ENCODE measurements at places on chromosomes 13 and 19.
A peak's percentile ranks its signal among the peaks of the same experiment; 100 is the strongest.

- no peak for DNase-seq
Measured at GRCh38 chr13:34750078-34750931, 191.8 kb upstream of the NBEA start.

- DNase-seq: no peak
Measured at GRCh38 chr13:95507991-95508390, 44.5 kb upstream of the CLDN10 start.

GRCh38 chr19:55549500-55550320, 4.4 kb upstream of the SBK3 start:
- DNase-seq: no peak

DNA sequence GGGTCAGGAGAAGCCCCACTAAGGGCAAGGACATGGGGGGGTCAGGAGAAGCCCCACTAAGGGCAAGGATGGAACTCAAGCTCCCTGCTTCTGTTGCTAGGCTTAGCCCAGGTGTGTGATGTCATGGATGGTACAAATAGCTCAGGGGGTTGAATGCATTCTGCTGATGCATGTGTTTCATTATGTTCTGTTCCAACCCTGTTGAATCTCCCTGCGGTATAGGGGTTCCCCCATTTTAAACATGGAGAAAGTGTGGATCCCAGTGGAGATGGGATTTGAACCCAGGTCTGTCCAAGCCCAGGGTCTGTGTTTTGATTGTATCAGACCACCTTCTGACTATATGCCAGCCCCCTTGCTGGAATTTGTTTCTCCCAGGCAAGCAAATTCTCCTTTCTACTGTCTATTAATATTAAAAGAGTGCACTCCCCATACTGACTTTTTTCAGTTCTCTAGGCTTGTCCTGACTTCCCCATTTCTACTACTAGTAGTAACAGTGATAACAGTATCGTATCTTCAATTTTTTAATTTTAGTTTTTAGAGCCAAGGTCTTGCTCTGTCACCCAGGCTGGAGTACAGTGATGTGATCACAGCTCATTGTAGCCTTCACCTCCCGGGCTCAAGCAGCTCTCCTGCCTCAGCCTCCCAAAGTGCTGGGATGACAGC, 6.7 kb downstream of the ZNF865 start:
- no peak for DNase-seq

DNA sequence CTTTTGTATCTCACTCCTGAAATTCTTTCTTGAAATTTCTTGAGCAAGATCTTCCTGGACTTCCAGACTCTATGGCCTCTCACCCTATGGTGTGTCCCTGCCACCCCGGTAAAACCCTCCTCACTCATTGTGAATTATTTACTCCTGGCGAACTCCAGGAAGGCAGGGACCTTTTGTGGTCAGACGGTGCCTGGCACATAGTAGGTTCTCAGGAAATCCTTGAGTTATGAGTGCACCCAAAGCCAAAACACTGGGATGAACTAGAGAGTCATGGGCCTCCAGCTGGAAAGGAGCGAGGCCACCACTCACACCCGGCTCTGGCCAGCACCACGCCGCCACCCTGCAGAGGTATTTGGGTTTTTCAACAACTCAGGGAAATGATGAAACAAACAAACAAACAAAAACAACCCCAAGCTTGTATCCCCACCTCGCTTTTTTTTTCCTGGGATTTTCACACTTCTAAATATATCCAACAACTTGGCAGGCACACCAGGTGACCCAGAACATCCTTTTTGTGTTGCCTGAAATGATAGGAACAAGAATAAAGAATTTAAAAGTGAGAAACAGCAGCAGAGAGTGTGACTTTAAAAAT, 11.2 kb downstream of the HPN start:
- DNase-seq: no peak

DNA sequence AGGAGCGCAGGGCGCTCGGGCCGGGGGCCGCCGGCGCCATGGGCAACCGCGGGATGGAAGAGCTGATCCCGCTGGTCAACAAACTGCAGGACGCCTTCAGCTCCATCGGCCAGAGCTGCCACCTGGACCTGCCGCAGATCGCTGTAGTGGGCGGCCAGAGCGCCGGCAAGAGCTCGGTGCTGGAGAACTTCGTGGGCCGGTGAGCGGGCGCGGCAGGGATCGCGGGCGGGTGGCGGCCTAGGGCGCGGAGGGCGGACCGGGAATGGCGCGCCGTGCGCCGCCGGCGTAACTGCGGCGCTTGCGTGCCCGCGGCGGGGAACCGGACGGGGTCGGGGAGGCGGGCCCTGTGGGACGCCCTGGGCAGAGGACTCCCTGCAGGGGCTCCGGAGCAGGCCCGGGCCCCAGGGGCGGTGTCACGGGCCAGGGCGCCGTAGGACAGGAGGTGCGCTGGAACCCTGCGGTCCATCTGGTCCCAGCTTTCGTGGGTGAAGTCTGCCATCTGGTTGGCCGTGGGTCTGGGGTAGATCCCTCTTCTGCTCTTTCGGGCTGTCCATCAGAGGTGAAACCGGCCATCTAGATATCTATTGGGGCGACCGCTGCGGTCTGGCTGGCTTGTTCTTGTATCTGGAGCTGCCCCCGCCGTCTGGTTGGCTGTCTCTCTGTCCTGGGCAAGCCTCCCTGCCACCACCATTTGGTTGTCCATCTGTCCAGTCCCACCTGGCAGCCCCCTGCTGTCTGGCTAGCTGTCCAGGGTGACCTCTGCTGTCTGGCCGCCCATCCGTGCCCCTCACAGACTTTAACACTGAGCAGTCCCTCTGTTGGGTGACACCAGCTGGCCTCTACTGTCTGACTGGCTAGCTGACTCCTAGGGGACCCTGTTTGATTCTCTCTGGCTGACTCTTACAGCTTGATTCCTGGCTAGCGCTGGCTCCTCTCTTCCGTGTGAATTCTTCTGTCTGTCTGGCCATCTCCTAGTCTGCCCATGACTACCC, 622 bp downstream of the DNM2 start:
- peak; percentile 49 for DNase-seq

DNA sequence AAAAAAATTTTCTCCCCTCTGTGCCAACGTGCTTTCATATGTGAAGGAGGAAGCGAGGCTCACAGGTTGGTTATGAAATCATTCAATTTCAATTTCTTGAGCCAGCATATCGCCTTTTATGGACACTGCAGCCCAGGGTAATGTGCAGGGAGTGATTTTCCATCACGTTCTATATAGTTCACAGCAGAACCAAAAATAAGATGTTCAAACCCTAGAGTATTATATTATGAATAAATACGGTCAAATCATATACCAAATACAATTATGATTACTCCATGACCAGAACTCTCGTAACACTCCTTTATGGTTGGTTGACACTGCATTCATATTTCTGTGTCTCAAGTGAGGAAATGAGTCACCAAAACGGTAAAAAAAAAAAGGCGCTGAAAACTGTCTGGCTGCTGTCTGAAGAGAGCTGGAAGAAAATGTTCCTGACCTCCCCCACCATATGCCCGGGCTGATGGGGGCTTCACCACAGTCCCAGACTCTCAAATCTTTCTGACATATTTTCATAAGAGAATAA, 75.8 kb upstream of the UBAC2 start:
- no peak for DNase-seq

- peak; percentile 73 for DNase-seq
Measured at GRCh38 chr19:29694669-29695627, 20.1 kb downstream of the C19orf12 start.

DNA sequence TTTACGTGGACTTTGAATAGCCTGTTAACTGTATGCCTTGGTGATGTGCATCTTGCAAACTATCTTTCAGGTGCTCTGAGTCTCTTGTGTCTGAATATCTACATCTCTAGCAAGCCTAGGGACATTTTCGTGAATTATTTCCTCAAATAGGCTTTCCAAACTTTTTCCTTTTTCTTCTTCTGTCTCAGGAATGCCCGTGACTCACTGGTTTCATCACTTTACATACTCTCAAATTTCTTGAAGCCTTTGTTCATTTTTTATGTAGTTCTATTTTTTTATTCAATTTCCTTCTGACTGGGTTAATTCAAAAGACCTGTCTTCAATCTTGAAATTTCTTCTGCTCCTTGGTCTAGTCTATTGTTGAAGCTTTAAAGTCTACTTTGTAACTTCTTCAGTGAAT, 332.2 kb downstream of the OXGR1 start:
- DNase-seq: no peak

GRCh38 chr13:110305949-110306339, 1.0 kb downstream of the COL4A1 start:
- no peak for DNase-seq

DNA sequence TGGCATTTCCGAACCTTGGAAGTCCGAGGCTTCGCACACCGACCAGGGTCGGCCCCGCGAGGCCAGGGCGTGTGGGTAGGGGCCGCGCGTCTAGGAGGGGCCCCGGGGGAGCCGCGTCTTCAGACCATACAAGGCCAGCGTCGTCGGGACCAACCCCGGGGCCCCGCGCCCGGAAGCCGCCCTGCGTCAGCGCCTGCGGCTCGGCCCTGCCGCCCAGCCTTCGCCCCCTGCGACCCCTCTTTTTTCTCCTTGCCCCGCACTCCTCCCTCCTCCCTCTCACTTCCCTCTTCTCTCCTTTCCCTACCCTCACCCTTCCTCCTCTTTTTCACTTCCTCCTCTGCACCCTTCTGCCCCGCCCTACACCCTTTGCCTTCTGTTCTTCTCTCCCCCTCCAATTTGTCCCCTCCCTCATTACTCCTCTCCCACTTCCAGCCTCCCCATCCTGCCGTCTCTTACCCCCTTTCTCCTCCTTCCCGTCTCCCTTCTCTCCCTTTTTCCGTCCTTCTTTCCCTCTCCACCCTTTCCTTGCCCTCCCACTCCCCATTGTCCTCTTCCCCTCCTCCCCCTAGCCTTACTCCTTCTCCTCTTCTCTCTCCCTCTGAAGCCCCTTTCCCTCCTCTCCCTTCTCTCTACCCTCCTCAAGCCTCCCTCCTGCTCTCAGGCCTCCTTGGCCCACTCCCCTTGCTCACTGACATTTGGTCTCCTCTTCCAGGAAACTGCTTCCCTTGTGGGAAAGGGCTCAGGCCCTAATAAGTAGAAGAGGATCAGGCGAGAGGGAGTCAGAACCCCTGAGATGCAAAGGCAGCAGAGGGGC, 2.2 kb upstream of the PLEKHG2 start:
- no peak for DNase-seq

DNA sequence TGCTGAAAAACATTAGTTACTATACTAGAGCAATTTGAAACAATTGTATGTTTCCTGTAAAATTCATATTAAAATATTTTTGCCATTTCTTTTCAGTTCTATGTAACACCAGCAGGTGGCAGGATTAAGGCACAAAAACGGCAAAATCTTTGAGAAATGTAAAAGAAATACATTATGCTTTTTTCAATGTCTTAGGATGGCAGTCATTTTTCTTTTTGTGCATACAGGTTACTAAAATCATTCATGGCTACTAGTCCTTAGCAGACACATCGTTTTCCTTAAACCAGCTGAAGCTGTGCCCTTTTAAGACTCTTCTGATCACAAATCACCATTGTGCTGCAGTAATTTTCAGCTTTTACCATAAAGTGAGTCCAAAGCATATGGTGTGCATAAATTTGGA, 800.7 kb upstream of the SLITRK5 start:
- no peak for DNase-seq

- DNase-seq: no peak
Measured at GRCh38 chr13:22561581-22561980, 619.2 kb upstream of the SGCG start.

DNA sequence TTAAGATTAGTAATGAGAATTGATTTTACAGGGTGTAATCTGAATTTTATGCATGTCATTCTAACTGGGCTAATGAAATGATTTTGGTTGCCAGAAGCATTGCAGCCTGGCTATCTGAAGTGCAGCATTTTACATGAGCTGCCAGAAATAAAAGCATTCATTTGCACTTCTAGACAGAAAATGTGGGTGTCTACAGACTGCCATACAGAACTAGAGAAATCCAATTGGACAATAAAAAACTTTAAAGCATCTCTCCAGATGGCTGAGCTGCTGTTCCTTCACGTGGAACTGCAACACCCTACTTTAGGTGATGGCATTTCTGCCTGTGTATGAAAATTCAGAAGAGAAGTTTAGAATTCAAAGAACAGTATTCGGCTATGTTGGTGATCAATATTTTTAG, 450.1 kb upstream of the SLITRK1 start:
- DNase-seq: no peak

GRCh38 chr19:32669310-32669709, 5.7 kb downstream of the ANKRD27 start:
- DNase-seq: no peak

GRCh38 chr13:79373916-79374315, 32.1 kb downstream of the RBM26 start:
- DNase-seq: no peak

DNA sequence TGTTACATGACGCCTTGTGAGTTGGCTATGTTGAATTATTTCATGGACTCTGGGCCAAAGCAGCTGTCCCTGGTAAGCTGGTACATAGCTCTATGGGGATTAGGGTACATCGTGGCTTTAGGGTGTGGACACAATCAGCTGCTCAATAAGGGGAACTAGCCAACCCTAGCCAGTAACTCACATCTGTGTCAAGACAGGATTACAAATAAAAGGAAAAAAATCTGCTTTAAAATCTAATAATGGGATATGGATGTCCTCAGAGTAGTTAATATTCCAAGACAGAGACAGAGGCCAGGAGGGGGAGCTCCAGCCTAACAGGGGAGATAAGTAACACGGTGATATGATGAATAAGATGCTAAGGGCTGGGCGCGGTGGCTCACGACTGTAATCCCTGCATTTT, 21.1 kb upstream of the ZNF766 start:
- peak; percentile 54 for DNase-seq

- DNase-seq: peak; percentile 75
Measured at GRCh38 chr19:47729799-47730520, 15.4 kb upstream of the NOP53 start.

DNA sequence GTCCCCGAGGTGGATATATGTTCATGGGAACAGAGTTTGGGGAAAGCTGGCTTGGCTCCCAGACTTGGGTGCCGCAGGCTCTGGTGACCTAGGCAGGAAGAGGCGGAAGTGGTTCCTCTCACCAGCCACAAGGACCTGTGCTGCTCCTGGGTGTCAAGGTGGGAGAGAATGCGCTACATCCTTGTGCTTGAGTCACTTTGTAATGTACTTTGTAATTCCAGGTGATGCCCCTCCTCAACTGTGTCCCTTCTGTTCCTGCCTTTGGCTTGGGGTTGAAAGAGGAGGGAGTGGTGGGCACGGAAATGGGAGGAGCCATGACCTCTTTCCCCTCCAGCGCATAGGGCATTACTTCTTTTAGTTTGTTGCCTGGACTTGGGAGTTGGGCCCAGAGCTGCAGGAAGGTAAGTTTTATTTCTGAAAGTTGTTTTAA, 10.9 kb downstream of the GARRE1 start:
- DNase-seq: no peak

DNA sequence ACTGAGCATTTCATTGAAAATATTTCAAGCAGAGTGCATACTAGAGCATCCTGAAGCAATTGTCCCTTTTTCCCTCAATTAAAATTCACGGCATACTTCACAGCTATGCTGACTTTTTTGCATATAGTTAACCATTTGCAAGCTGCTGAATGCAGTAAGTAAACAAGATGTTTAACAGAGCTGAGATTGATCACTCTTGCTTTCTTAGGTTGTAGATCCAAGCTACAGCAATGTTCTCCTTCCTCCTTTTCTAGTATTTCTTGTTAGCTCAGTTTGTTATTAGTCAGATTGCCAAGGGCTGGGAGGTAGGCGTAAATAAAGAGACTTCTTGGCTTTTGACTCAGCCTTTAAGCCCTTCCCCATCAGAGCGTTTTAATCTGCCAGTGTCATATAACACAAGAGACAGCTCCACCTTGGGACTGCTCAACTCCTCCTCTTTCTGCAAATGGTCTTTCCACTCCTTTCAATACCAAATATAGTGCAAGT, at the start of gene SLITRK6:
TSS of gene SLITRK6 (minus strand) at position 323 of the 486 bp plus-strand sequence. CDS start 2,911 bp downstream, outside the sequence.
- no peak for DNase-seq

GRCh38 chr13:100491164-100491842, 97.3 kb downstream of the GGACT start:
- DNase-seq: no peak

- no peak for DNase-seq
Measured at GRCh38 chr19:8413629-8413995, 507 bp downstream of the MARCHF2 start.

Data from stimulated activated CD4-positive, alpha-beta T cell treated with anti-CD3 and anti-CD28 coated beads, Interleukin-4, amount 100 ng/mL, for 48 hours (primary cell).